ENCODE measurements at places on chromosomes 7 and 10.

DNA sequence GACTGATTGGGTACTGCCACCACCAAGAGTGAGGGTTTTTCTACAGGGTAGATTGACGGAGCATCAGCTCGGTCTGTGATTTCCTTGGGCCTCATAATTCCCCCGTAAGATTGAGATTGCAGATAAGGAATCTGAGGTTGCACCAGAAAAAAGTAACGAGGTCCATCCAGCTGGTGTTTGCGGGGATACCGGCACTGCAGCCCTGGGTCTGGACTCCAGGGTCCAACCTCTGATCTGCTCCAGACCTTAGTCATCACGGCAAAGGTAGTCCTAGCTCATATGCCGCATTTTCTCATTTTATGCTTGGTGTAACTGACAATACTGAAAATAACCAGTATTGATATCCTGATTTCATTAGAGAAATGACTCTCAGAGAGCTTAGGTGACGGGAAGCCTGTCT lies 3.9 kb downstream of the CARD11 start:
- DNase-seq: no peak

- DNase-seq: no peak
Measured at GRCh38 chr7:69285854-69286253, 312.4 kb upstream of the AUTS2 start.

- DNase-seq: no peak
Measured at GRCh38 chr7:141676618-141677017, 25.3 kb downstream of the DENND11 start.

GRCh38 chr10:29634764-29635625 lies at the start of gene SVIL:
Gene SVIL (minus strand): TSS chr10:29634971. CDS start chr10:29555058, 79,913 bp downstream.
- peak; percentile 42 for DNase-seq

DNA sequence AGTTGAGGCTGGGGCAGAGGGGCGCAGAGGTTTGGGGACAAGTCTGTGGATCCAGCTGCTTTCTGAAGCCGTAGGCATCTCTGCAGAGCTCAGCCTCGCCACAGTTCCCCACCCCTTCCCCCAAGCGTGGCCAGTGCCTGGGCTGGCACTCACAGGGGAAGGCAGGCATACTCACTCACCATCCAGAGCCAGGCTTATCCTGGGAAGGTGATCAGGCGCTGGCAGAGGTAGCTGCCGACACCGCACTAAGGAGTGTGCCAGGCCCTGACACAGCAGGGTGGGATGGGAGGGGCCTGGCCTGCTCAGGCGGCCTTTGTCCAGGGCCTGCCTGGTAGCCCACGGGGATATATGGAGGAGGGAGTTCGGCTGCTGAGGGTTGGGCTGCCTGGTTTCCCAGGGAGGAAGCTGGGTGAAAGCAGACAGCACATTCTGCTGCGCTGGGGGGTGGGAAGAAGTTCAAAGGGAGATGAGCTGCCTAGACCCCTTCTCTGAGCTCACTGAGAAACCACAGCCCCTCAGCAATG lies 15.9 kb downstream of the VSIR start:
- no peak for DNase-seq

GRCh38 chr7:35446091-35446490 lies 192.2 kb upstream of the TBX20 start:
- DNase-seq: no peak

DNA sequence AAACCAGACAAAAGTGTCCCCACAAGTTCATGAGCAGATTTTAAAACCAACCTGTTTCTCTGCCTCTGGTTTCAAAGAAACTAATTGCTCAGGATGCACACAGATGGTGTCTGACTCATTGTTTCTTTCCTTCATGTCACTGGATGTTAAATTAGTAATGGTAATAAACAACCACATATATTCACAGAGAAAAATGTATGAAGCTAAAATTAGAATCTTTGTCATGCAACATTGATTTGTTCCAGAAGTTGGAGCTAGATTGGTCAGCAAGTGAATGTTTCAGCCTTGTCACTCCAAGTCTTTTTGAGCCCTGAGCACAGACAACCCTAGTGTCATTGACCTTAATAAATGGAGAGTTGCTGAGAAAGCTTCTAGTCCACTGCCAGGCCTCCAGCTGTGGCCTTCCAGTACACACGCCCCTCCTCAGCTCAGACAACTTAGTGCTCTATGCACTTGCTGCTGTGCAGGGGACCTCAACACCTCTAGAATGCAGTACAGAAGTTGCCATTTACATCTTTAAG lies 175.9 kb downstream of the CCDC71L start:
- DNase-seq: peak; percentile 85

DNA sequence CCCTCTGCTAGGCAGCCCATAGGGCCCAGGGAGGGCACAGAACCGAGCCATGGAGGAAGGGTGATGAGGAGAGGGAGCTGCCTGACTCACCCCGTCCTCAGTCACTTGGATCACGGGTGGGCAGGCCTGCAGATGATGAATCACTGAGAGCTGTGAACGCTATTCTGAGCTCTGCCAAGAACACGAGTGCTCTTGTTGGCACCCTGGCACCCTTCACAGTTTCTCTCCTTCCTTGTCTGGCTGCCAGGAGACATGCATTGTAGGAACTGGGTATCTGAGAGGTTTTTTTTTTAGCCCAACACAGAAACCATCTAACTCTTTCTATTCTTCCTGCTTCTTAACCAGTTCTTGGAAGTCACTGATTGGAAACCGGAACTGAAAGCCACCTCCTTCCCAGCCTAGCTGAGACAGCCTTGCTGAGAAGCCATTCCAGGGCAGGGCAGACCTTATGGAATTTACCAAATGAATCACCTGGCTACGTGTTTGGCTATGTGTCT lies 82.1 kb downstream of the SLC37A3 start:
- peak; percentile 11 for DNase-seq

GRCh38 chr7:81053623-81054022 lies 134.8 kb upstream of the SEMA3C start:
- DNase-seq: no peak

- DNase-seq: no peak
Measured at GRCh38 chr10:91652364-91652763, 19.5 kb upstream of the PPP1R3C start.

DNA sequence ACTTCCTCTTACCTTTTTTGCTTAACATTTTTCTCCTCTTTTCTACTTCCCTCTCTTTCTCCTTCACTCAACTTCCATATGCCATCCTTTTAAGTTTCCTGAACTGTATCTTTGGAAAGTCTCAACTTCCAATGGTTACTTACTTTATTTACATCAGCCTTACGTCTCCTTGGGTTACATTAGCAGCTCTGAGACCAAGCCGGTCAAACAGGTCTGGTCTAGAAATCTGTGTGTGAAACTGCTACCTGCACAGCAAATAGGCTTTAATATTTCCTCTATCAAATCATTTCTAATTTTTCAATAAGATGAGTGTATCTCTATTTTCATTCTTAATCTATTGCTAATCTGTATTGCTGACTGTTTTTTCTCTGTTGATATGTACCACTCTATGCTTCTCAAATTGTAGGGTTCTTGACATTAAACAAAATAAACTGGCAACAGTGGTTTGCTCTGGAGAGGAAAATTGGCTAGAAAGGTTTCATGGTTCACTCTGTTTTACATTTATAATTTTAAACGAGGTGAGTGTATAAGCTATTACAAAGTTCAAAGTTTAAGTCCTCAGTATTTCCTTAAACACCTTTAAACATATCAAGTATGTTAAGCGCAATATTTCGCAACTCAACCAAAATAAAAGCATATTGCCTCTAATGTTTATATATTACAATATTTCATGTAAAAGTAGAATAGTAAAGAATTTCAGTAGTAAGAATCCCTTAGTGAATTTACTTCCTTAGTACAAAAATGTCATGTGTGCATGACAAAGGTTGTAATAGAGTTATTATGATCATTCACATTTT lies 3.6 kb upstream of the SEMA3C start:
- DNase-seq: no peak

- no peak for DNase-seq
Measured at GRCh38 chr7:158760445-158760764, 55.8 kb upstream of the NCAPG2 start.

GRCh38 chr7:16646472-16647072 lies 591 bp downstream of the BZW2 start:
- no peak for DNase-seq

GRCh38 chr7:94087664-94088352 lies 83.7 kb upstream of the BET1 start:
- DNase-seq: peak; percentile 74

GRCh38 chr7:87447116-87447635 lies 28.3 kb downstream of the ABCB4 start:
- DNase-seq: no peak

DNA sequence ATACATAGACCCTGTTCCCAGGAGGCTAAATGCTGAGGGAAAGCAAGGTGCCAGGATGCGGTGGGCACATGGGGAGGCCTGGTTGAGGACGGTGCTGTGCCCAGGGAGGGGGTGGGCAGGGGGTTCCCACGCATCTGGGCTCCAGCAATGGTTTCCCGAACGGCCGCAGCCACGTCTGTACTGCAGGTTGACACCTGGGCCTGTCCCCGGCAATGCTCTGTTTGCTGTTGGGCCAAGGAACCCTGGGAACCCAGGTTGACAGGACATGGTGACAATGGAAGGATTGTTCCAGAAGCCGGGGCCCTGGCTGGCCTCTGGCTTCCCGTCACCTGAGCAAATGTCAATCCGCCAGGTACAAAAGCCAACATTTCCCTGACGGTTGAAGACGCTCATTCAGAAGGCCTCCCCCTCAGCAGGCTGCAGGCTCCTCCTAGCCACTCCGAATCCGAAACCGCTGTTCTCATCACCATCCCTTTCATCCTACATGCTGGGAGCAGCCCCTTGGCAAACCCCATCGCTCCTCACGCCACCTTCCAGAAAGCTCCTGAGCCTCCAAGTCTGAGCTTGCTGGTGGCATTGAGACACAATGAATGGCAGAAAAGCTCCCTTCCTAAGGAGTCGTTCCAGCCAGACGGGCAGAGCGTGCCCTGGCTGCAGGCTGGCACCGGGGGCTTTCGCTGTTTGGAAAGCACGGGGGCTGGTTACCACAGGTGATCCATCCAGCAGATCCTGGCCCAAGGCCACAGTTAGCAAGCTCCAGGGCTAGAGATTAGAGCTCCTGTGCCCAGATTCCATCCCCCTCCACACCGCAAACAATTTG lies 31.2 kb downstream of the SPOCK2 start:
- no peak for DNase-seq

GRCh38 chr7:112790586-112791003 lies 402 bp upstream of the TMEM168 start:
- no peak for DNase-seq

DNA sequence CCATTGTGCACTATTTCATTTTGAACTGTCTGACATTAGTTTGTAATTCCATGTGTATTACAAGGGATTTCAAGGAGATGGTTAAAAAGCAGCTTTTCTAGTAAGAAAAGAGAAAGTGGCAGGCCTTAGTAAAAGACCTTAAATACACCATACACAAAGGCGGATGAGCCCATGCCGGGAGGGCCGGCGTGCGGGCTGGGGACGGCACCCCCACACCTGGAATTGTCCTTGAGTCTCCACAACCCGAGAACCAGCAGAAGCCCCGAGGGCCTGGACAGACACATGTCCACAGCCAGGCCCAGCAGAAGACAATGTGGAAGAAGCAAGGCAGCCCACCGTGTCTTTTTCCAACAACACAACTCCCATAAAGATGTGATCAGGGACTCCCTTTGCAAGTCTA lies 123.7 kb upstream of the TCERG1L start:
- no peak for DNase-seq

DNA sequence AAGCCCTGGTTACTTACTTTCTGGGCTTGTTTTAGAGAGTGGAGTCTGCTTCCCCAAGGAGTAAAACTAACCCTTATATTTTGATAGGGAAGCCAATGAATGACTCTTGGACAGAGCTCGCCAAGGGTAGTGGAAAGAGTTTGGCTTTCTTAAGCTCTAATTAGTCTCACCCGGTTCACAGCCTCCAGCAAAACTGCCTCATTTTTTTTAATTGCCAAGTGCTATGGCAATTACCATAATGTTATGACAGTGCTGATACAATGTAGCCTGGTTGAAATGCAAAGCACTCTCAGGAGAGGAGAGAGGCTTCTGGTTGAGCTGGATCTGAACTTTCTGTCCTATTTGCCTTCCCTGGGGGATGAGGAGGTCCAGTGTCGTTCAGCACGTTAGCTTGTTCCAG lies 376.1 kb upstream of the CHRM2 start:
- no peak for DNase-seq

DNA sequence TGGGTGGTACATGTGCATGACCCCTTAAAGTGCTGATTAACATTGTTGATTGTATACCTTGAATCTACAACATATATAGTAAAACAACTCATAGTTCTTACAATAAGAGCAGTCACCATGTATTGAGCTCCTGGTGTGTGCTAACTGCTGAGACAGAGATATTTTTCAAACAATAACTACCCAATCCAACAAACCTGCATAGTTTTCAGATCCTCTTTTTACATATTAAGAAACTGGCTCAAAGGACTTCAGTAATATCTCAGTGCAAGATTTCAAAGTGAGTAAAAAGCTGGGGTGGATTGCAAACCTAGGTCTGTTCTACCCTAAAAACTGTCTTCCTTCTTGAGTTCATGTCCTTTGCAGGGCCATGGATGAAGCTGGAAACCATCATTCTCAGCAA lies 272.2 kb downstream of the SNX13 start:
- DNase-seq: no peak

DNA sequence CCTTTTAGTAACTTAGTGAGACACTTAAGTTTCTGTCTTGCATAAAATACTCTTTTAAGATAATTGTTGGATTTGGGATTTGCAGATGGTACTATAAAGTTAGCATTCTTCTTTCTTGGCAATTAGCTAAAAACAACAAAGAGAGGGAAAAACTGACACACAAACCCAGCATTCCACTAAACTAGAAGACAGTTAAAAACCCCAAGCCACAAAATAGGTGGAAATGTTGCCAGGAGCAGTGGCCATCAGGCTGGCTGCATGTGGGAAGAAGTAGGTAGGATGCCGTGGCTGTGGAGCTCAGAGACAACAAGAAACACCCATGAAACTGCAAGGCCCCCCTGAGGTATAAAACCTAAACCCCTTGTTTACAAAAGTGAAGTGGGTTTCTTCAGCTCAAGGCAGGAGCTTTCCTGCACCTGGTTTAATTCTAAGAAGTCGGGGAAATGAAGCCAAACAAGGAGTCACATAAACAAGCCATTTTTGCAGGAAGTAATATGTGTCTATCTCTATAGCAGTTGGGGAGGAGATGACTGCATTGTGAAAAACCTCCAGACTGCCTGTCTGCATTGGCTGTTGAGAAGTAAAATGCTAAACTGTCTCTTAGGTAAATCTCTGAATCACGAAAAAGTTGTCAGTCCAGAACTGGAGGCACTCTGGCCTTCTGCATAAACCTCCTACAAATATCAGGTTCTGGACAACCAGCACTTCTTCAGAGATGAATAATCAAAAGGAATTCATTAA lies 9.5 kb downstream of the RAB18 start:
- DNase-seq: peak; percentile 56

- no peak for DNase-seq
Measured at GRCh38 chr7:132825932-132826835, 249.9 kb upstream of the PLXNA4 start.

GRCh38 chr10:13099144-13099665 lies 758 bp upstream of the OPTN start:
- peak; percentile 24 for DNase-seq
